NCI-H226 (cell line): ENCODE measurements at places on chromosomes 16 and 17.

DNA sequence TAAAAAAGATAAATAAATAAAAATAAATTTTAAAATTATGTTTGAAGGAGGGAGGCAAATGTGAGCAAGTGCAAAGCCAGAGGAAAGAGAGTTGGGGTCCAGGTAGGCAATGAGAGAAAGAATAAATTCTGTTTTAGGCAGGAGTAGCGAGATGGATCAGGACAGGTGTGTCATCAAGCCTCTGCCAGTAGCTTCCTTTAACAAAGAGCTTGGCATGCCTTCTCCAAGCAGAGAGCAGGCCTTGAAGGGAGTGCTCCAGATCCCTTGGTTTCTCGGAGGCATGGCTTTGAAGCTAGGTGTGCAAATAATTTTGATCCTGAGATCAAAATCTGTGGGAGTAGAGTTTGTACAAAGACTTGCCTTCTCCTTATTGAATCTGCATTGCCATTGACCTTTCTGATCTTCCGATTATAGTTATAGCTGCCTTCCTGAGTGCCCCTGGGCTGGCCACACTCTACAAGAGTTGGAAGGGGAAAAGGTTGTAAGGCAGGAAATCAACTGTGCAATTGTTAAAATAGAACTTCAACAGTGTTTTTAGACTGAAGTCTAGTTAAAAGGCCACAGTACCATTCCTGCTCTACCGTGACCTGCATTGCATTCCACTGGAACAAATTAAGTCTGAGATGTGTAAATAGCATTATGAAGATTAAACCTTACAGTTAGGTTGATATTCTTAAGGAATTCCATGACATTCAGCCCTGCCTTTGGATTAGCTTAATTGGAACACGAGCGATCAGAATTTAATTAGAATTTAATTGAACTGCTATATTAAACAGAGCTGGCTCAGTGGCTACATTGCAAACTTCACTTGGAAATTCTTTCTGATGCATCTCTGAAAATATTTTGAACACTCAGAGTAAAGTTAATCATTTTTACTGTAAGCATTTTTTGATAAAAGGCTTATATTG is 33.7 kb downstream of the IQCK start:
- no peak for DNase-seq

- DNase-seq, result no peak
Observed at GRCh38 chr16:74304835-74305176, 8.2 kb downstream of the PSMD7 start.

GRCh38 chr17:71632328-71632727 is 488.5 kb upstream of the SOX9 start:
- peak; percentile 12 for DNase-seq

DNA sequence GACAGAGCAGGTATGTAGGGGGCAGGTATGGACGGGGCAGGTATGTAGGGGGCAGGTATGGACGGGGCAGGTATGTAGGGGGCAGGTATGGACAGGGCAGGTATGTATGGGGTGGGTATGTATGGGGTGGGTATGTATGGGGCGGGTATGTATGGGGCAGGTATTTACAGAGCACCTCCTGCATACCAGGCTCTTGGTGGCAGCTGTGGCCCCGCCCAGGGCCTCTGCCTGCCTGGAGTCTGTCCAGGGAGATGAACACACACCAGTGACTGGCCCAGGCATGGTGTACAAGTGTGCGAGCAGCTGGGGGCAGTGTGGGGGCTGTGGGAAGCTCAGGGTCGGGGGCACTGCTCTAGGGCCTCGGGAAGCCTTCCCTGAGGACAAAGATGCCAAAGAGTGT is 4.4 kb downstream of the RPL3L start:
- DNase-seq, result no peak

GRCh38 chr16:4283939-4284338 is 11.1 kb upstream of the TFAP4 start:
- DNase-seq, result peak; percentile 31

DNA sequence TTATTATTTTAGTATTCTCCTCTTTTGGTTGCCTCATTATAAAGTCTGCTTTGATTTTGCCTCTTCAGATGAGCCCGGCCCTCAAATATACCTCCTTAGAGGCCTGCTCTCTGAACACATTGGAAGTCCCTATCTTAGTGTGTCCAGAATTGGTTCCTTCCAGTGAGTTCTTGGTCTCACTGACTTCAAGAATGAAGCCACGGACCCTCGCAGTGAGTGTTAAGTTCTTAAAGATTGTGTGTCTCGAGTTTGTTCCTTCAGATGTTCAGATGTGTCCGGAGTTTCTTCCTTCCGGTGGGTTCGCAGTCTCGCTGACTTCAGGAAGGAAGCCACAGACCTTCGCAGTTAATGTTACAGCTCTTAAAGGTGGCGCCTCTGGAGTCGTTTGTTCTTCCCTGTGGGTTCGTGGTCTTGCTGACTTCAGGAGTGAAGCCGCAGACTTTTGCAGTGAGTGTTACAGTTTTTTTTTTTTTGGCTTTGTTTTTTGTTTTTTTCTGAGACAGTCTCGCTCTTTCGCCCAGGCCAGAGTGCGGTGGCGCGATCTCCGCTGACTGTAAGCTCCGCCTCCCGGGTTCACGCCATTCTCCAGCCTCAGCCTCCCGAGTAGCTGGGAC is 45.8 kb upstream of the NOS2 start:
- DNase-seq, result no peak

DNA sequence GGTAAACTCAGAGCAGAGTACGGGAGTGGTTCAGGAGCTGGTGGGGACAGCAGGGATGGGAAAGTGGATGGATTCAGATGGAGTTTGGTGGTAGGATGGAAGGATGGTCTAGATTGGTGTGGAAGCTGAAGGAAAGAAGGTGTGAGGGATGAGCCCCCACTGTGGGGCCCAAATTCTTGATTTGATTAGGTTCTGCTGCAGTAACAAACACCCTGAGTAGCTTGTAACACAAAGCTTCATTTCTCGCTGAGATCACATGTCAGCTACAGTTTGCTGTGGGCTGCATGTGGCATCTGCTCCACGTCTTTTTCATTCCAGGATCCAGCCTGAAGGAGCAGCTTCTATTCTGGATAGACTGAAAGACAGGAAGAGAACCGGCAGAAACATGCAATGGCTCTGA is 143.8 kb downstream of the IRX3 start:
- DNase-seq, result no peak

GRCh38 chr17:57735707-57736106 is 9.4 kb downstream of the CCDC182 start:
- DNase-seq, result no peak

- no peak for DNase-seq
Observed at GRCh38 chr16:58324792-58325191, 30.0 kb upstream of the PRSS54 start.

GRCh38 chr17:19703106-19703827 is 13.1 kb downstream of the SLC47A2 start:
- no peak for DNase-seq

DNA sequence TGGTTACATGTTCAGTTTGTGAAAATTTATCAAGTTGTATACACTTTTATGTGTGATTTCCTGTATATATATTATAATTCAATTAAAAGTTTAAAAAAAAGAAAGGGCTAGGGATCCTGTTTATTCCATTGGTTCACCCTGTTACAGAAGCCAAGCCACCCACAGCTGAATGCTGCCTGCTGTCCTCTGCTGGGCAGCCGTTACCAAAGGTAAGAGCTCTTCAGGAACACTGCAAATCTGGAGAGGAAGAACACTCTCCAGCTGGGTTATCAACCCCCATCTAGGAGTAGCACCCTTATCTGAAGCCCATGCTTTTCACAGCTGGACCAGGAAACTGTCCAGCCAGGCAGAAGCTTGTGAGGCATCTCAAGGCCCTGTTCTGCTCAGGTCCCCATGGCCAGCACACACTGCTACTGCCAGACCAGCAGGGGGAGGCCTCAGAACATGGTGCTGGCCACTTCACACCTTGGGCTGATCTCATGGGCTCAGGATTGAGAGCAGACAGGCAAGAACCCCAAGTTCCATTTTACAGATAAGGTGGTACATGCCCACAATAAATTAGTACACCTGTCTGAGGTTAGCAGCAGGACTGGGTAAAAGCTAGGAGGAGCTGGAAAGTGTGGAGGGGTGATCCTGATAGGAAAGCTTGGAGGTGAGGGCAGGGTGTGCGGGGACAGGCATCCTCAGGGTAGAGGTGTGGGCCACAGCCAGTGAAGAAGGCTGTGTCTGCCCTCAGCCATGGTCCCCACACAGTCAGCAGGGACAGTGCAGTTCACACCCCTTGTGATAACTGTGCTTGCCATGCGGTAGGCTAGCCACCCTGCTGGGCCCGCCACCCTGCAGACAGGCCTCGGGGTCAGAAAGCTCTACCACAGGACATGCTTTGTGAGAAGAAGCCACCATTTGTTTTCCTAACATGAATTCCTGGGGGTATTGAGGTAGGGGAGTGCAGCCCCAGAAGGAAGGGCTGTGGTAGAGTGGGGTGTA is 54.3 kb upstream of the SREBF1 start:
- peak; percentile 32 for DNase-seq

DNA sequence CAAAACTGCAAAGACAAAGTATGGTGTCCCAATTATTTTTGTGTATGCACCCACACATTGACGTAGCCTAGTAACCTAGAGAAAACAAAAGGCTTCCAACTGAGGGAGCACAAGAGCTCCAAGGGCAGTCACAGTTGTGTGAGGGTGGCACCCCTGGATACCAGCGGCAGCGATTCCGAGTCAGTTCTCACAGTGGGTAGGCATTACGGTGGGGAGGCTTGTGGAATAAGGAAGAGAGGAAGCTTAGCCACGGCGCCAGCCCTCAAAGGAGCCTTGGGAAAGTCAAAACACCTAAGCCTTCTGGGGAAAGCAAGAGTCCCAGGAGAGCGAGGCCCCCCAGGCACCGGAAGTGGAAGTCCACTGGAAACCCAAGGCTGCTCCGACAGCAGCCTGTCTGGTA is 31.0 kb upstream of the ADCY9 start:
- DNase-seq, result no peak

DNA sequence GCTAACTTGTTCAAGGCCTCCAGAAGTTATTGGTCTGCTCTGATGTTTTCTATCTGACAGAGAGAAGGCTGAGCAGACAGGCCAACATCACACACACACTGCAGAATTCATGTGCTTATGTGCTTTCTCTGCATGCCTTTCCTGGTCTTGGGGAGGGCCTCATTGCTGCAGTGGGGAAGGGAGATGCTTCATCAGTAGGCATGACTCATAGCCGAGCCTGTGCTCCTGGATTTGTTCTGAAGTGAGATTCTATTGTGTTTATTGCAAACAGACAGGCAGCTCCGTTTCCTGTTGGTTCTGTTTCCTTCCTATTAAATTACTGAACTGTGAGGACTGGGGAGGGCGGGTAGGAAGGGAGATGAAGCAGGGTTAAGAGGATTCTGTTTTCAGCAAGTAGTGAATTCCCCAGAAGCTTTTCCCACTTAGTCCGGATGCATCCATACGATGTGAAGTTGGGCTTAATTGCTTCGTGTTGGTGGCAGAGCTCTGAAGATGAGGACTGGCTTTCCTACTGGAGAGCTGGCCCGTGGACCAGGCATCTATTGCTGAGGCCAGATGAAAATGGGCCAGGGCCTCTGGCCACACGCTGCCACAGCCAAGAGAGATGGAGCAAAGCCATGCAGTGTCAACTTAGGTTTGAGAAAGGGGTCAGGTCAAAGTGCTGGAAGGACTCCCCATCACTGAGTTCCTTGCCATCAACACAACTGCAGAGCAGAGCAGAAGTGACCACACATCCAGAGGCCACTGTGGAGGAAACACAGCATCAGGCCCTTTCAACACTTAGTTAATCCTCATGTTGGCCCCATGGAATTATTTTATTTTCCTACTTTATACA is 179.3 kb downstream of the UTP18 start:
- DNase-seq, result no peak

GRCh38 chr17:19288453-19288852 is 51.3 kb downstream of the EPN2 start:
- peak; percentile 16 for DNase-seq

DNA sequence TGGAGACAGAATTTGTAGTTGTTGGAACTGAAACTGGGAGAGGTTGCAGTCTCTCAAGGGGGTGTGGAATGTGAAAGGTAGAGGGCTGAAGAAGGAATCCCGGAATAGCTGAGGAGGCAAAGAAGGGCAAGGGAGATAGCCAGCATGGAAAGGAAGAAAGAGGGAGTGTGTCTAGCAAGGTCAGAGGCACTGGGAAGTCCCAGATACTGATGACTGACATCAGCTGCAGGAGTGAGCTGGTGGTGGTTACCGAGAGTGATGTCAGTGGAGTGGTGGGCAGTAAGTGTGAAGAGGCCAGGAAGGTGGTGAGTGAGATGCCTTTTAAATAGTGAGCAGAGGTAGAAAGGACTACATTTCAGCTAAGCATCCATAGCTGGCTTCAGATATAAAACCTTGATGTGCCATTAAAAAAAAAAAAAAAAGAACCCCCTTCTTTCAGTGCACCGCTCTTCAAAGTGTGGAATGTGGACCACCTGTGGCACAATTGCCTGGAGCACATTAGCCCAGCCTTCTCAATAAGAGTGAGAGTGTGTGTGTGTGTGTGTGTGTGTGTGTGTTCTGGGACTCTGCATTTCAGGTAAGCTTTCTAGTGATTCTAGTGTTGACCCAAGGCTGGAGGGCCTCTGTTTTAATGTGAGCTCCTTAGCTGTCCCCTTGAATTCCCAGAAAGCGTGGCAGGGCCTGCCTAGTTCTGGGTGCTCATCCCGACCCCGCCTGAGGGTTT is 8.5 kb downstream of the PRMT7 start:
- DNase-seq, result no peak

DNA sequence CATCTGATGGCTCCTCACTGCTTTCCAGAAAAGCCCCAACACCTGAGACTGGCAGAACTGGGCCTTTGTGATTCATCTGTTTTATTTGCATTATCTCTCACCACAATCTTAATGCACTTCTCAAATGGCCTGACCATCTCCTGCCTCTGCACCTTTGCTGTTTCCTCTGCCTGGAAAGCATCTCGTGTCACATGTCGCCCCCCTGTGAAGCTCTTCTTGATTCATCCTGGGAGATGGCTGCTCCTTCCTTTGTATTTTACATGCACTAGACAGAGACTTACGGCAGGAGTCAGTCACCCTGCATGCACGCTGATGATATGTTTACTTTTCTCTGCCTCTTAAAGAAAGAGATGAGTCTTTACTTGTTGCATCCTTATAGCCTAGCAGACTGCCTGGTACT is 30.0 kb downstream of the HNF1B start:
- no peak for DNase-seq

GRCh38 chr17:63390090-63390489 is 56.0 kb downstream of the CYB561 start:
- DNase-seq, result no peak

DNA sequence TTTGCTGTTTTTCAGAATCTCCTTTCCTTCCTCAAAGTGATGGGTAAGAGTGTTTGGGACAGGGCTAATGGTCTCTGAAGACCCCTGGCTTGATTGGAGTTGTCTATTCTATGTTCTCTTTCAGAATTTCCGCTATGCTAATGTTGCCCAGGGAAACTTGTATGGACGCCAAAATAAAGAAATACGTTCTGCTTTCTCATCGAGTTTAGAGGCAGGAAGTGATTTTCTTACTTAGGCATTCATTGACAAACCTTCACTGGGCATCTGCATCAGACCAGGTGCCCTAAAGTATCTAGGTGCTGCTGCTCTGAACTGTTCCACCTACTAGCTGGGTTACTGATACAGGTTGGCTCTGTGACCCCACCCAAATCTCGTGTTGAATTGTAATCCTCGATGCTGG is 787.9 kb upstream of the EEF2KMT start:
- no peak for DNase-seq
